Stimulated activated memory B cell treated with anti-CD40 and anti-IgM and Interleukin-4, amounts not matched to agents 10 μg/mL and 1 μg/mL and 100 μg/mL, for 72 hours (primary cell): ENCODE measurements at places on chromosomes 2 and 18.
A peak's percentile ranks its signal among the peaks of the same experiment; 100 is the strongest.

DNA sequence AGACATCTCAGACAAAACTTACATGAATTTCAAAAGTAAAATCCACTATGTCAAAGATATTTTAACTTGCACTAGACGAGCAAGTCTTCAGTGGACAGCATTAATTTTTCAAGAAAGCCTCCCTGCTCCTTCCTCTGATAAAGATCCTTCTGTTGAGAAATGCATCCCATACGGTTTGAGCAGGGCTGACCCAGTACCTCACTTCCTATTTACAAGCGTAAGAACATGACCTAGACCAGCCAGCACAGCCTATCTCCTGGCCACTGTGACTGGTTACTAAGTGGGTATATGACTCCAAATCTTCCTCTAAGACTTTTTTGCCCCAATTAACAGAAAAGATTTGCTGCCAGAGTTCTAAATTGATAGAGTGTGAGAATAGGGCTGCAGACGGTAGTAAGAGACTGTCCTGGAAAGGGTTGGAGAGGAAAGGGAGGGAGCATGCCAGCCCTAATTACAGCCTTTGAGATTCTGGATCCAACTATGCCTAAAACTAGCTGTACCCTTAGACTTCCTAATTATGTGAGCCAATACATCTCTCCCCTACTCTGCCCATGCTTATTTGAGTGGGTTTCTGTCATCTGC lies 108.4 kb downstream of the PRELID3A start:
- H3K4me1 ChIP-seq = no peaks in the 10 kb centered on the region
- no peak overlapping the region for H3K4me3 ChIP-seq

DNA sequence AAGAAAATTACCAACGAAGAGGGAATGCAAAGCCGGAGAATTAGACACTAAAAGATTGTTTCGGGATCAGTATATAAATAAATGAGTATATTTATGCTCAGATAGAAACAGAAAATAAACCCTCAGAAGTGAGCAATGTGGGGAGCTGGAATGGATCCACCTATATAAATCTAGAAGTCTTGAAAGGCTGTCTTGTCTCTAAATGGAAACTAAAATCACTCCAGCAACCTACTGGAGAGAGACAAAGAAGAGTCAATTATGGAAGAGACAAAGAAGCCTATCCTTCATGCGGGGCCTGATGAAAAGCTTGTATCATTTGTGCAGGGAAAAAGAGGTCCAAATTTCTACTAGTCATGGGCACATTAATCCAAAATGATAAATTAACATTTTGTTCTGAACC lies 158.1 kb downstream of the DNAH7 start:
- H3K27ac ChIP-seq = no peak overlapping the region
- no peak for ATAC-seq
- H3K4me1 ChIP-seq = no peaks in the 10 kb centered on the region
- H3K36me3 ChIP-seq = no peaks in the 10 kb centered on the region

- peak overlapping the region; percentile 27 for H3K4me3 ChIP-seq
- peak; percentile 95 for ATAC-seq
- no peaks in the 10 kb centered on the region for H3K27me3 ChIP-seq
- H3K4me1 ChIP-seq = peaks cover 66% of the 10 kb centered on the region
- peaks cover 35% of the 10 kb centered on the region for H3K36me3 ChIP-seq
- peak overlapping the region; percentile 99 for H3K27ac ChIP-seq
Measured at GRCh38 chr2:230319211-230319862, 7.7 kb upstream of the SP140L start.

DNA sequence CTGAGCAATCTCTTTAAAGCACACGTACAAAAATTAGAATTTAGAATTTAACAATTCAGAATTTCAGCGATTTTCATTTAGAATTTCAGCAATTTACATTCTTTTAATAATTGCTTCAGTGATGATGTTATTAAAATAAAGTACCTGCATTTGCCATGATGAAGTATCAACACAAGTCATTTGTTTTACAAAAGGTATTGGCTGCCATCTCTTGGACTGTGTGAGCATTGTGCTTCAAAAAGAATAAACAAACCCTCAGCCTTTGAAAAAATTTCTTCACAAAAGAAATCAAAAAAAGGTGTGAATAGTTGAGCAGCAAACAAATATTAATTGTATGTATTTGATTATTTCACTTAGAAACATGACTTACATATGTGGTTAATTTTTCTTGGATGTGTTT lies 27.1 kb upstream of the ZC3H15 start:
- no peaks in the 10 kb centered on the region for H3K27me3 ChIP-seq
- no peak for ATAC-seq
- H3K4me3 ChIP-seq = no peak overlapping the region
- peaks cover 13% of the 10 kb centered on the region for H3K36me3 ChIP-seq
- H3K4me1 ChIP-seq = peaks cover 7% of the 10 kb centered on the region

GRCh38 chr2:40741532-40741931 lies 289.6 kb upstream of the SLC8A1 start:
- ATAC-seq = no peak
- no peak overlapping the region for H3K4me3 ChIP-seq
- H3K27me3 ChIP-seq = no peaks in the 10 kb centered on the region

- H3K4me1 ChIP-seq = no peaks in the 10 kb centered on the region
- peaks cover 46% of the 10 kb centered on the region for H3K27me3 ChIP-seq
- H3K27ac ChIP-seq = no peak overlapping the region
- no peak for ATAC-seq
- H3K4me3 ChIP-seq = no peak overlapping the region
Measured at GRCh38 chr2:120448961-120449810, 103.2 kb downstream of the INHBB start.

- H3K4me3 ChIP-seq = no peak overlapping the region
- no peak overlapping the region for H3K27ac ChIP-seq
- no peaks in the 10 kb centered on the region for H3K36me3 ChIP-seq
- no peaks in the 10 kb centered on the region for H3K27me3 ChIP-seq
Measured at GRCh38 chr18:34738175-34738894, 28.2 kb downstream of the DTNA start.

GRCh38 chr18:55503167-55503820 lies 84.7 kb downstream of the TCF4 start:
- no peak overlapping the region for H3K27ac ChIP-seq
- H3K4me3 ChIP-seq = no peak overlapping the region
- H3K4me1 ChIP-seq = peaks cover 19% of the 10 kb centered on the region
- H3K36me3 ChIP-seq = no peaks in the 10 kb centered on the region

DNA sequence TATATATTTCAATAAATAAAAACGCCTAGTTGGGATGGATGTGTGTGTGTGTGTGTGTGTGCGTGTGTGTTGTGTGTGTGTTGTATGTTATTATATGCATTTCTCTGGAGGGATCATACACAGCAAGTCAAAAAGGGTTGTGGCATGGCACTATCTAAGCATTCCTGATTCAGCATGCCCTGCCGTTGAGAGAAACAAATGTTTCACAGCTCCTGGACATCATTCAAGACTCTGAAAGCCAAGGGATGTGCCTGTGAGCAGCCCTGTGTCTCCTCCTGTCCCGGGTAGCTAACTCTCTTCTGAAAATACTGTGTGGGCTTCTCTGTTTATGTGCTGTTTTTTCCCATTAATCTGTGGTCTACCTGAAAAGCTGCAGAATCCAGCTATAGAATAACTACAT lies 197.9 kb upstream of the SETBP1 start:
- no peak overlapping the region for H3K4me3 ChIP-seq
- peaks cover 23% of the 10 kb centered on the region for H3K36me3 ChIP-seq
- H3K4me1 ChIP-seq = no peaks in the 10 kb centered on the region
- H3K27ac ChIP-seq = no peak overlapping the region
- no peaks in the 10 kb centered on the region for H3K27me3 ChIP-seq
- no peak for ATAC-seq

- H3K36me3 ChIP-seq = no peaks in the 10 kb centered on the region
- H3K27me3 ChIP-seq = no peaks in the 10 kb centered on the region
- H3K4me1 ChIP-seq = no peaks in the 10 kb centered on the region
- H3K27ac ChIP-seq = no peak overlapping the region
- H3K4me3 ChIP-seq = no peak overlapping the region
- no peak for ATAC-seq
Measured at GRCh38 chr2:155099784-155100183, 401.3 kb downstream of the KCNJ3 start.

GRCh38 chr18:9827793-9828505 lies 57.8 kb upstream of the TXNDC2 start:
- peaks cover 33% of the 10 kb centered on the region for H3K4me1 ChIP-seq
- H3K36me3 ChIP-seq = peaks cover 23% of the 10 kb centered on the region
- no peak for ATAC-seq
- no peaks in the 10 kb centered on the region for H3K27me3 ChIP-seq
- H3K4me3 ChIP-seq = no peak overlapping the region
- no peak overlapping the region for H3K27ac ChIP-seq

DNA sequence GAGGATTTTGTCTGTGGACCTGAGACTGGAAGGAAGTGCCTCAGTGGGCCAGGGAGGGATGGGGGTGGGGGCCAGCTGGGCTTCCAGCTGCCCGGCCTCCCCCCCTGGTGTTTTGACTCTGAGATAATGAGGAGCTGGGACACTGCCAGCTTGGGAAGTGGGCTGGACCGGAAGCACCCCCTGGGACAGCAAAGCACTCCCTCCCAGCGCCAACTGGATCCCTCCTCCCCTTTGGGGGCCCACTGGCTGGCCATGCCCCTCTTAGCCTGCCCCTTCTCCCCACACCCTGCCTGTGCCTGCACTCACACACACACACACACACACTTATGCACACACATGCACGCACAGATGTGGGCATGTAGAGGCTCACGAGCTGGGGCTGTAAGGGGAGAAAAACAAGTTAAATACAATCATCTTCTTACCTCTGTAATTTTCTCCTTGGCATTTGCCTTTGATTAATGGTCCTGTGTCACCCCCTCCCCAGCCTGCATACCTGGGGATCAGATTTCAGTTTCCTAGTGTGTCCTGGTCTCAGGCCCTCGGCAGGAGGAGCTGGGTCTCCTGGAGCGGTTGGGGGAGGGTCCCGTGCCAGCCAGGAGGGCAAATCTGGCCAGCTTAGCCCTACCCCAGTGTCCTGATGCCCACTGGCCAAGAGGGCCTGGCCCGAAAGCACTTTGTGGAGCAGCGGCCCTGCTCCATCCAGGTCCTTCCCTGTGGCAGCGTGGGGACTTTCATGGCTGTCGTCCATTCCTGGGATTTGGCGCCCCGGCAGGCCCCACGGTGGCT lies 3.6 kb downstream of the ITM2C start:
- H3K36me3 ChIP-seq = no peaks in the 10 kb centered on the region
- peak overlapping the region; percentile 43 for H3K27ac ChIP-seq
- no peak overlapping the region for H3K4me3 ChIP-seq
- no peak for ATAC-seq

GRCh38 chr2:135985826-135986393 lies 484 bp upstream of the DARS1 start:
- peak overlapping the region; percentile 89 for H3K4me3 ChIP-seq
- peaks cover 13% of the 10 kb centered on the region for H3K36me3 ChIP-seq
- no peaks in the 10 kb centered on the region for H3K27me3 ChIP-seq
- peaks cover 38% of the 10 kb centered on the region for H3K4me1 ChIP-seq
- peak; percentile 79 for ATAC-seq

- H3K4me1 ChIP-seq = no peaks in the 10 kb centered on the region
- peaks cover 45% of the 10 kb centered on the region for H3K27me3 ChIP-seq
- H3K4me3 ChIP-seq = no peak overlapping the region
- H3K36me3 ChIP-seq = peaks cover 15% of the 10 kb centered on the region
- no peak overlapping the region for H3K27ac ChIP-seq
- peak; percentile 47 for ATAC-seq
Measured at GRCh38 chr2:113050921-113051895, 1.5 kb downstream of the IL36B start.

DNA sequence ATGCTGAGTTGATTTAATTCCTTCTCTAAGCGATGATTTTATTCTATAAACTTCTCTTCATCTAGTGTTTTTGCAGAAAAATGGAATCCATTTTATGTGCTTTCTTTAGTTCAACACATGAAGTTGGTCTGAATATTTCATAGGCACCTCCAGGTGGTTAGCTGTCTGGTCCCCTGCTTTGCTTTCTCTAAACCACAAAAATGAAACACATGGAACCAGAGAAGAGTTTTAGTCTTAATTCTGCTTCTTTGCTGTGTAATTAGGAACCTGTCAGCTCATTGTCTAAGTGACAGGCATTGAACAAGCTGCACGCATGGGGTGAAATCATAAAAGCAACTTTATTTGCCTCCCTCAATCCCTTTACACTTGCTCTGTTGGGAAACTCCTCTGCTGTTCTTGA lies 150.4 kb downstream of the PIK3C3 start:
- no peaks in the 10 kb centered on the region for H3K27me3 ChIP-seq
- no peak for ATAC-seq
- H3K36me3 ChIP-seq = no peaks in the 10 kb centered on the region
- H3K4me1 ChIP-seq = no peaks in the 10 kb centered on the region

DNA sequence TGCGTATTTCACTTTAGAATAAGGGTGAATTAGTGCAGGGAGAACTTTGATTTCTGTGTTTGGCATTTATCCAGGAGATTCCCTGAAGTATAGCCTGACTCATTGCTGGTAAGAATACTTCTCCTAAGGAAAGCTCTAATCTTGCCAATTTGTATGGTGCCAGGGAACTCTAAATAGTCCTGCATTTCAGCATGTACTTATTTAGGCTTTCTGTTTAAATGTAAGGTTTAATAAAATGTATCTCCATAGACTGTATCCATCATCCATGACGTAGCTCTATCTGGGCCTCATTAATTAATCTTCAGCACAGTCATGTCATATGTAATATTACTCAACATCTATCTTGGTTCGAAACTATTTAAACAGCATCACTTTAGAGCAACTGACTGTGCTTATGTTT lies 127.7 kb downstream of the DOK6 start:
- no peak overlapping the region for H3K27ac ChIP-seq
- no peaks in the 10 kb centered on the region for H3K27me3 ChIP-seq
- no peaks in the 10 kb centered on the region for H3K36me3 ChIP-seq
- no peaks in the 10 kb centered on the region for H3K4me1 ChIP-seq

DNA sequence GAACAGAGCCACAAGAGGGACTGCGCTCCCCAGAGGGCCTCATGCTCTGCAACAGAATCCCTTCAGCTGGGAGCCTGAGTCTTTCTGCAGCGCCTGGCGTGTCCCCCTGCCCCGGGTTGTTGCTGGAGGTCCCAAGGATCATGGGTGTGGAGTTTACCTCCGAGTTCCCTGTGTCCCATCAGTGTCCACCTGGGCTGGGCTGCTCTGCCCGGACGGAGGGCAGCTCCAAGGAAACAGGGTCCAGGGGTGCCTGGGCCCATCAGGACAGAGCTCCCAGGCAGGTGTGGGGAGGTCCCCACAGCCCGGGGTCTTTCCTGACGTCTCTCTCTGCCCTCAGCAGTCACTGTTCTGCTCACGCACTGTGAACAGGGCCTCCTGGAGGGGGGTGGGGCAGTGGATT lies 63.5 kb downstream of the EMILIN2 start:
- H3K4me3 ChIP-seq = no peak overlapping the region
- H3K36me3 ChIP-seq = peaks cover 30% of the 10 kb centered on the region
- ATAC-seq = no peak
- peaks cover 8% of the 10 kb centered on the region for H3K4me1 ChIP-seq
- H3K27me3 ChIP-seq = no peaks in the 10 kb centered on the region

GRCh38 chr18:39702888-39703287 lies 2137.3 kb upstream of the CELF4 start:
- H3K36me3 ChIP-seq = no peaks in the 10 kb centered on the region
- no peak overlapping the region for H3K27ac ChIP-seq
- no peak overlapping the region for H3K4me3 ChIP-seq
- no peak for ATAC-seq

DNA sequence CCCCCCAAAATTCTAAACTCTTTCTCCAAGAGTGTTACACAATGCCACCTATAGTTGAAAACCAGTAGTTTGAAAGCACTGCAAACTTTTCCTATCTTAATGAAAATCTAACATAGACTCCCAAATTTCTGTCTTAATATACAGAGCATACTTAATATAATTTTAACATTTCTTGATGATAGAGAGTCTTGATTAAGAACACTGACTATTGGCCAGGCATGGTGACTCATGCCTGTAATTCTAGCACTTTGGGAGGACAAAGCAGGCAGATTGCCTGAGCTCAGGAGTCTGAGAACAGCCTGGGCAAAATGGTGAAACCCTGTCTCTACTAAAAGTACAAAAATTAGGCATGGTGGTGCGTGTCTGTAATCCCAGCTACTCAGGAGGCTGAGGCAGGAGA lies 34.2 kb downstream of the ASXL2 start:
- no peak overlapping the region for H3K4me3 ChIP-seq
- H3K36me3 ChIP-seq = peaks cover 21% of the 10 kb centered on the region
- no peaks in the 10 kb centered on the region for H3K4me1 ChIP-seq
- no peak for ATAC-seq
